Stimulated activated CD4-positive, alpha-beta T cell treated with anti-CD3 and anti-CD28 coated beads, Interleukin-12 subunit alpha, Interleukin-12 subunit beta, amount 100 ng/mL, for 4 hours (primary cell): ENCODE measurements at places on chromosomes 6 and 20.

GRCh38 chr6:14434916-14435690, 317.5 kb downstream of the CD83 start:
- DNase-seq = no peak

GRCh38 chr6:67889682-67889995, 745.4 kb upstream of the ADGRB3 start:
- DNase-seq = no peak

DNA sequence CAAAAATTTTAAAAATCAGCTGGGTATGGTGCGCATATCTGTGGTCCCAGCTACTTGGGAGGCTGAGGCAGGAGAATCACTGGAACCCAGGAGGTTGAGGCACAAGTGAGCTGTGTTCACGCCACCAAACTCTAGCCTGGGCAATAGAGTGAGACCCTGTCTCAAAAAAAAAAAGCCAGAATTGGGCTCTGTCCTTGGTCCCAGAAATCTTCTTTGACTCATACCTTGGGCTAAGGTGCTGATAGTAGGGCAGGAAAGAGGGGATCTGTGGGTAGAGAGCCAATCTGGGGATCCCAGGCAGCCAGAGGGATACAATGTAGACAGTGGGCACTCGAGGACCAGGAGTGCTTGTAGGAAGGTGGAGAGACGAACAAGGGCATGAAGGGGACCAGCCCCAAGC, 13.3 kb downstream of the ETV7 start:
- no peak for DNase-seq

- DNase-seq = no peak
Observed at GRCh38 chr20:61841966-61842365, 223.7 kb downstream of the TAF4 start.

DNA sequence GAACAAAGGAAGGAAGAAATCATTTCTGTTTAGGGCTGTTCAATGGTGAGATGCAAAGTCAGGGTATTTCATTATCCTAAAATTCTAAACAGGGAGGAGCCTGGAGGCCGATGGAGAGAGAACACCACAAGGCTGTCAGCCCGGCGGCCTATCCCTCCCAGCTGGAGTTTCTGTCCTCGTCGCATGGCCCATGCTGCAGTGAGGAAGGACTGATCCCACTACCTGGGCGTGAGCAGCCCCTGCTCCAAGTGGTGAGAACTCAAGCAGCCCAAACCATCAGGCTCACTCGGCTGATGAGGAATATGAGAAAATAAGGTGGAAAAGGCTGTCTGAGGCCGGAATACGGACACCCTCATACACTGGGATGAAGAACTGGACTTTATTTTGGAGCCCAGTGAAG, 30.8 kb downstream of the DIDO1 start:
- no peak for DNase-seq

DNA sequence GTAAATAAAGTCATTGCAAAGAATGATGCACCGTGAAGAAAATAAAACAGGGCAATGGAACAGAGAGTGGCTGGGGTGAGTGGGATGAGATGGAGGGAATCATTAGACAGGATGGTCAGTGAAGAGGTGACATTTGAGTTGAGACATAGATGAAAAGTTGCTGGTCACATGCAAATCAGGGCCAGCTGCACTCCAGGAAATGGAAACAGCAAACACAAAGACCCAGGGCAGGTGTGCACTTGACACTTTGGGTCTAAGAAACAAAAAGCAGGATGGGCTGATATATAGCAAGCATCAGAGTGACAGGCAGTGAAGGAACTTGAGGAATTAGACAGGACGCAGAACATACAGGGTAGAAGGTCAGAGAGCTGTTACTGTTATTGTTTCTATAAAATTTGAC, 171.5 kb upstream of the RIPOR2 start:
- no peak for DNase-seq

DNA sequence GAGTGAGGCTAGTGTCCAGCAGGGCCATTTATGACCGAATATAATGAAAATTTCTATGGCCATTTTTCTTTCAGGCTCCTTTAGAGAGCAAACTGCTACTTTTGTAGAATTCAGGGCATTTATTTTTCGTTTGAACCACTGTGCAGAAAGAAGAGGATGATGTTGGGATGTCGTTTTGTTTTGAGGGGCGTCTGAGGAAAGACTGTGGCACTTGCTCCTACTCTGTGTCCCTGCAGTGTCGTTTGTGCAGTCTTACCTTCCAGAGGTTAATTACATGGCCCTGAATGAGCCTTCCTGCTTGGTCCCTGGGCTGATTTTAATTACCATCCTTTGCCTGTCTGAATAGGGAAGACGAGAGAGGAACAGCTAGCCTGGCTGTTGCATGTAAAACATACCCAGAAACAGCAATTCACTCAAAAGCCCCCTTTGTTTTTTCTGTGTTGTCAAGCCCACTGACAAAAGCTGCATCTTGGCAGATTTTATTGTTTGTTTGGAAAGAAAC, 65.3 kb downstream of the CTNNBL1 start:
- no peak for DNase-seq

- DNase-seq = no peak
Observed at GRCh38 chr6:35508542-35508941, 4.2 kb downstream of the TULP1 start.

GRCh38 chr6:650098-650497, 6.8 kb downstream of the HUS1B start:
- no peak for DNase-seq

- DNase-seq = no peak
Observed at GRCh38 chr20:4835244-4836177, 113.8 kb downstream of the PRND start.

DNA sequence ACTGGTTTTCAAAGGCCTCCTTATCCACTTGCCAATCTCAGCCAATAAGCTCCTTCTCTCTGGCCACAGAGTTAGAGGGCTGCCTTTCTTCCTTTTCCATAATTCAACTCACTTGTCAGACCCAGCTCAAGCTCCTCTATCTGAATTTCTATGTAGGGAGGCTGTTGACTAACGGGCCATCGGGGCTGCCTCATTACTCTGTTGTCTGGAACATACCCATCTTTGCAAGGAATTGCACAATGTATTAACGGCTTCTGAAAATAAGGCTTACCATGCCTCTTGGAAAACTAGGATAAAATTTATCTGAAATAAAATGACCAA, 28.5 kb upstream of the KIF6 start:
- no peak for DNase-seq

DNA sequence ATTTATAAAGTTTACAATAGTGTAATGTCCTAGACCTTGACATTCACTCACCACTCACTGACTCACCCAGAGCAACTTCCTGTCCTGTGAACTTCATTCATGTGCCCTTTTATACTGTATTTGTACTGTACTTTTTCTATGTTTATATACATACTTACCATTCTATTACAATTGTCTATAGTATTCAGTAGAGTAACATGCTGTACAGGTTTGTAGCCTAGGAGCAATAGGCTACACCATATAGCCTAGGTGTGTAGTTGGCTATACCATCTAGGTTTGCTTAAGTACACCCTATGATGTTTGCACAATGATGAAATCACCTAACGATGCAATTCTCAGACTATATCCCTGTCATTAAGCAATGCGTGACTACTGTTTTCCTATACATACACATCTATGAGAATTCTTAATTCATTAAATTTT, 17.5 kb downstream of the EDEM2 start:
- no peak for DNase-seq

GRCh38 chr20:31630187-31630790, 7.4 kb upstream of the COX4I2 start:
- DNase-seq = no peak

- DNase-seq = peak; percentile 19
Observed at GRCh38 chr6:90083891-90084290, 189.6 kb downstream of the GJA10 start.

GRCh38 chr6:79403086-79403485, 134.1 kb downstream of the LCA5 start:
- DNase-seq = no peak

- DNase-seq = no peak
Observed at GRCh38 chr6:31414771-31415265, 11.4 kb downstream of the MICA start.

DNA sequence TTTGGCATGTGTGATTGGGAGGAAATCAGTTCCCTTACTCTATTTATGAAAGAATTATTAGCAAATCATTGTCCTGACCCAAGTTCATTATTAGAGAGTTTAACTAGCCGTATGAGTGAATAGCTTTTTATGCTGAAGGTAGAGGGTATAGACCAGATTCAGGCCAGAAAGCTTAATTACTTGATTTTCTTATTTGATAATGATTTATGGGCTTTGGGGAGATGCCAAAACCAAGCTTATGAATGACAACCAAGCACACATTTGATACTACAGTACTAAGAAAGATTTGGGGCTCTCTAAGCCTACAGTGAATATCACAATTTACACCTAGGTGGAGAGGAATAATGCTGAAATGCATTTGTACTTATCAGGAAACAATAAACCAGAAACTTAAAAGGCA, 193.2 kb downstream of the ARHGAP18 start:
- no peak for DNase-seq

- DNase-seq = no peak
Observed at GRCh38 chr20:60937585-60937984, 314.5 kb upstream of the CDH4 start.

DNA sequence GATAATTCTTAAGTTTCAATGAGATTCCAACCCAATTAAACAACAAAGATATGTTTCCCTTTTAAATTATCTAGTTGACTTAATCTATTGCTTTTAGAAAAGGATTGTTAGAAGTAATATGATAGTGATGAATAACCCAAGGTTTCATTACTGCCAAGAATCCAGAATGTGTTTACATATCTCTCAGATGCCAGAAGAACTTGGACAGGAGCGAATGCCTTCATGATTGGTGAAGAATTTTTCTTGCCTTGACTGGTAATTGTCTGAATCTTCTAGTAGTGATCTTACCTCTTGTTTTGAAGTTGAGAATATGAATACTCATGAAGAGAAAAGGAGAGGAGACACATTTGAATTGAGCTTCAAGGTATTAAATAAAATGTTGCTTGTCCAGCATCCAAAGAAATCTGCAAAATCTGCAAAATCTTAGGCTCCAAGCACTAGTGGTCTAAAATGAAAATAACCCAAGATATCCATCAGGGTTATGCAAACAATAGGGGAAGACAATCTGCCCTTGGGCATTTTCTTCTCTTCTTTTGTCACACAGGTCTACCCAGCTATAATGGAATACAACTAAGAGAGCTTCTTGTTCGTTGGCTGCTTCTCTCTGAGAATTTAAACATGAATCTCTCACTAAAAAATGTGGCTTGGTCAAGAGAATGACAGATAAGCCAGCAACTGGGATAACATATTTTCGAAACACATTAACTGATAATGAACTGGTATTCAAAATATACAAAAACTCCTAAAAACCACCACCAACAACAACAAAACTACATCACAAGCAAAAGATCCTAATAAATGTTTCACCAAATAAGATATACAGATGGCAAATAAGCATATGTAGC, 928.9 kb downstream of the EYS start:
- DNase-seq = no peak

- DNase-seq = no peak
Observed at GRCh38 chr6:141467041-141467440, 665.7 kb upstream of the GJE1 start.

GRCh38 chr6:90500458-90500857, 86.4 kb downstream of the MAP3K7 start:
- no peak for DNase-seq

- no peak for DNase-seq
Observed at GRCh38 chr6:22468256-22468965, 101.0 kb upstream of the HDGFL1 start.

DNA sequence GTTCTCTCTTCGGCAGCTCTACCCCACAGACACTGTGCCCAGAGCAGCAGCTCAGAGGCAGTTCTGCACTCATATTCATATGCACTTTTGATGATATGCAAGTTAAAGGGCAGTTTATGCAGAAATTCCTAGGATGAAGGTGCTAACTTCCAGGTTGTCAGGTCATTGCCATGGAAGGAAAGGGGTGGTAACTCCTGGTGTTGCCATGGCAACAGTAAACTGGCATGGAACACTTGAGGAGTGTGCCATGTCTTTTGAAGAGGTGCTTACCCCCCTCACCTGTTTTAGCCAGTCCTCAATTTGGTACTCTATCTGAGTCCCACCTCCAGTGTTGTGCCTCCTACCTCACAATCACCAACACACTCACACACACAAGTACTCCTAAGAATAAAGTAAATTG, 539.4 kb upstream of the BTBD3 start:
- no peak for DNase-seq

DNA sequence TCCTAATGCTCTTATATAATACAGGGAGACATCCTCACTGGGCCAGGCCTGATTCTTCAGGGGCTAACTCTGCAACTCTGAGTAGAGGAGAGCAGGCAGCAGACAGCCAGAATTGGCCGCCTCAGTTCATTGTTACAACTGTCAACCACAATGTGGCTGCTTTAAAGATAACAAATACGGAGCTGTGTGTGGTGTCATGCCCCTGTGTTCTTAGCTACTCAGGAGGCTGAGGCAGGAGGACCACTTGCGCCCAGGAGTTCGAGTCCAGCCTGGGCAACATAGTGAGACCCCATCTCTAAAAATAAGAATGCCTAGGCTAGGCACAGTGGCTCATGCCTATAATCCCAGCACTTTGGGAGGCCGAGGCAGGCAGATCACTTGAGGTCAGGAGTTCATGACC, 34.3 kb downstream of the CEP250 start:
- DNase-seq = no peak

- no peak for DNase-seq
Observed at GRCh38 chr6:108142240-108142639, 23.6 kb upstream of the NR2E1 start.

- DNase-seq = no peak
Observed at GRCh38 chr6:69487688-69488087, 309.1 kb downstream of the LMBRD1 start.

GRCh38 chr6:143253586-143253985, 192.9 kb downstream of the AIG1 start:
- DNase-seq = no peak

GRCh38 chr6:88764081-88764480, 199.3 kb downstream of the RNGTT start:
- DNase-seq = no peak

- DNase-seq = no peak
Observed at GRCh38 chr6:149888093-149888492, 9.8 kb downstream of the RAET1E start.

- DNase-seq = no peak
Observed at GRCh38 chr6:155067956-155068615, 73.0 kb downstream of the TIAM2 start.

GRCh38 chr6:4372866-4373265, 237.5 kb upstream of the ECI2 start:
- no peak for DNase-seq

- no peak for DNase-seq
Observed at GRCh38 chr6:154242617-154243357, 113.8 kb downstream of the IPCEF1 start.

DNA sequence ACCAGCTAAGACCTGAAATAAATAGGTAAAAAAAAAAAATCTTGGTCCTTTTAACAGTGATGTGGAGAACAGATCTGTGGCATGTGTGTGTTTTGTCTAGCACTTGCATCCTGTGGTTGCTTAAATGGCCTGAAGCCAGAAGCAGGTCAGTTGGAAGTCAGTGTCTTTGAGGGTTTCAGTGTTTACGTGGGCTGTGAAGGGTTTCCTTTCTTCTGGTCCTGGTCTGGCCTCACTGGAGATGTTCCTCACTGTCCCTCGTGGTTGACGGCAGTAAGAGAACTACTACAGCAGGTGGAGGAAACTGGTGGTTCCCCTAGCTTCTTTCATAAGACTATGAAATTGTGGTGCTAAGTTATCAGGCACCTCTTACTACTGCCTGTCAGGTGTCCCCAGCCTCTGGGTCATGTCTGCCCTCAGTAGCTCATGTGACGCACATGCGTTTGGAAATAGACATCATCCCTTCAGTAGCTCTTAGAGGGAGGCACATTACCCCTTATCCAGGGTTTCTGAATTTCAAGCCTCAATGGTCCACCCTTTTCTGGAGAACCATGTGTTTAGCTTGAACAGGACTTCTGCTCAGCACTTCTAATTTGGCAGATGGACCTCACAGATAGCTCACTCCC, 59.4 kb upstream of the SCP2D1 start:
- no peak for DNase-seq
